ENCODE measurements at places on chromosomes 11 and 22. TPM values are rescaled to one million over a fixed set of nuclear protein-coding genes. Genes with fewer than 3 reads are reported as not detected.

Gene EIF3D
- polyA plus RNA-seq = 148 TPM

Gene SPA17
- 6.0 TPM for polyA plus RNA-seq

Gene TMEM45B
- 0.72 TPM for polyA plus RNA-seq

Gene MS4A15
- polyA plus RNA-seq = not detected

Gene TPBGL
- polyA plus RNA-seq = 0.04 TPM

Gene APOA1
- polyA plus RNA-seq = 1.0 TPM

Gene OR8G1
- not detected for polyA plus RNA-seq

Gene TREH
- polyA plus RNA-seq = 3.8 TPM

Gene C1QTNF4
- polyA plus RNA-seq = 1.3 TPM

Gene SPECC1L
- 10.4 TPM for polyA plus RNA-seq

Gene OR10A2
- not detected for polyA plus RNA-seq

Gene C22orf15
- polyA plus RNA-seq = not detected
